ENCODE measurements at places on chromosomes 12 and 14.

- no peak for DNase-seq
Measured at GRCh38 chr12:29547864-29548263, 50.4 kb upstream of the OVCH1 start.

- DNase-seq = no peak
Measured at GRCh38 chr14:77025744-77026165, 2.8 kb downstream of the IRF2BPL start.

DNA sequence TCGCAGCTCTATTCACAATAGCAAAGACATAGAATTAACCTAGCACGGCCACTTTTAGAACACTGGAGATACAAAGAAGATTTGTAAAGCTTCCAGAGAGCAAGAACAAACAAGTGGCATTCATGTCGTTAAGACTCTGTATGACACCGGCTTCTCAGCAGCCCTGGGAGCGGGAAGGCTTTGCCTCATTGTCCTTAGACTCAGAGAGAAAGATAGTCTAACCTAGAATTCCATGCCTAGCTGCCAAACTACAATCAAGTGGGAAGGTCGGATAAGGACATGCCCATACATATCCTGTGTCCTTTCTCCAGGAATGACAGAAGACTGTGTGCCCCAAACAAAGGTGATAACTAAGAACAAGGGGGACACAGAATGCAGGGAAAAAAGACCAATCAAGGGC lies 1038.3 kb downstream of the BCL11B start:
- no peak for DNase-seq

- no peak for DNase-seq
Measured at GRCh38 chr14:99262977-99263448, 9.0 kb downstream of the BCL11B start.

DNA sequence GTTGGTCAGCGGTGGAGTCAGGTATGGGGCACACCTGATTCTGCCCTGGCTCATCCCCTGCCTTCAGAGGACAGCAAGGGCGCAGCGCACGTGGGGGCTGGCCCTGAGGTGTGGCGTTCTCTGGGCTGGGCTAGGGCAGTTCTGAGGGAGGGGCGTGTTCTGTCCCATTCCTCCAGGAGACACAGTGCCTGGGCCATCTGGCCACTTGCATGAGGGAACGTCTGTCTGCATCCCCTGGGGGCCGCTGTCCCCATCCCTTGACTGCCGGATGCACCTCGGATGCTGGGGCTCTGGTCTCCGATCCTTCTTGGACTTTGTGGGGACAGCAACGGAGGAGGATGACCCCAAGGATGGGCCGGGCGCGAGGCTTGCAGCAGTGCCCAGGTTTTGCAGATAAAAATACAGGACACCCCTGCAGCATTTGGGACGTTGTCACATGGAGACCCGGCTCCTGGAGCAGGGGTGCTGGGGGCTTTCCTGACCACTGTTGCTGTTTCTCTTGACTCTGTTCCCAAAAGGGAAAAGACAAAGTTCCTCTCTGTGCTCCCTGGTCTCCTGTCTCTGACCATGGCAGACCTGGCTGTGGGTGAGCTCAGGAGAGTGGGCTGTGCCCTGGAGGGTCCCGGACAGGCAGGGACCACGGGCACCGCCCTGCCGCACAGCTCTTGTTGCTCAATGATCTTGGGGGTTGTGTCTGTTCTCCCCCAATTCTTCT lies 6.9 kb downstream of the MTA1 start:
- DNase-seq = no peak

- no peak for DNase-seq
Measured at GRCh38 chr12:15984097-15984800, 73.1 kb downstream of the DERA start.

GRCh38 chr14:96225745-96226151 lies 21.1 kb downstream of the BDKRB2 start:
- DNase-seq = peak; percentile 80

DNA sequence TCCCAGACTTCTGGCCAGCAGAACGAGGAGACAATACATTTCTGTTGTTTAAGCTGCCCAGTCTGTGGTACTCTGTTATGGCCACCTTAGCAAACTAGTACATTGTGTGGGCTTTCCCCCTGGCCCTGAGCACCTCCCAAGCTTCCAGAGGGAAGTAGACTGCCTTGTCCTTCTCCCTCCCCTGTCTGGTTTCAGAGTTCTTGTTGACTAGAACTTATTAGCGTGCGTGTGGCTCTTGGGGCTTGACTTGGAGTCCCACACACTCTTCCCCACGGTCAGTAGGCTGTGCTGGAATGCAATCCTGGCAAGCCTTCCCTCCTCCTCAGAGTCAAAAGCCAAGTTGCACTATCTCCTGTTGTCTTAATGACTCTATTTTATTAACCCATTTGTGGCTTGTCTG lies 27.7 kb downstream of the FBLN5 start:
- peak; percentile 48 for DNase-seq
